Amniotic epithelial cell (primary cell): ENCODE measurements at places on chromosomes 3 and 15.
A peak's percentile ranks its signal among the peaks of the same experiment; 100 is the strongest.

- no peak for DNase-seq
Observed at GRCh38 chr15:65529762-65530317, 423 bp upstream of the HACD3 start.

DNA sequence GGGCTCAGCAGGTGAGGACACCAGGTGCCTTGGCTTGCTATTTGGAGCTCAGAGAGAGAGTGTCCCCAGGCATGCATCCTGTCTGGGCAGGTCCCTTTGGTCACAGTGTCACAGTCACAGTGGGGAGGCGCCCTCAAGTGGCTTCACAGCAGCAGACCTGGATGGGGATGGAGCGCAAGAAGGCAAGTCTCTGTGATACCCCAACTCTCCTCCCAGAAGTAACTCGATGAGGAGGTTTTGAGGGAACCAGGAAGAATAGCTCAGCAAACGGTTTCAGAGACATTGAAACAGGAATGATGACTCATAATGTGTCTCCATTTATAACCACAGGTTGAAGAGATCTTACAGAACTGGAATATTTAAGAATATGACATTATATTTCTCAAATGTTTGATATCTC is 66.5 kb upstream of the SH3GL3 start:
- peak; percentile 68 for DNase-seq

GRCh38 chr15:76951220-76951619 is 19.7 kb downstream of the RCN2 start:
- no peak for DNase-seq

DNA sequence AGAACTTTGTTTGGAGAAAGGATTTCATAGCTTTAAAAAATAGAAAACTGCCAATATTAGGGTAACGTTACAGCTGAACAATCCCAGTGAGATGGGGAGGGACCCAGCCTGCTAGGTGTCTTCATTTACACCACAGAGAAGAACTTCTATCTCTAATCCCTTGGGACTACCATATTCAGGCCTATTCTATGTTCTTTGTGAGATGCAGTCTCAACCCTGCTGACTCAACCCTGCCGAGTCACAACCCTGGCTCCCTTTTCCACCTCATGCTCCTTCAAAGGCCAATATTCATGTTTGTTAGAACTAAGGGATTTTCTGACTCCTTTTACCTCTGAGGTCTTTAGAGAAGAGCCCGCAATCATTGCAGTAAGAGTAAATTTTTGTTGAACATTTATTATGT is 350.5 kb downstream of the EPHB1 start:
- no peak for DNase-seq

- no peak for DNase-seq
Observed at GRCh38 chr15:28912422-28912821, 26.6 kb downstream of the APBA2 start.

DNA sequence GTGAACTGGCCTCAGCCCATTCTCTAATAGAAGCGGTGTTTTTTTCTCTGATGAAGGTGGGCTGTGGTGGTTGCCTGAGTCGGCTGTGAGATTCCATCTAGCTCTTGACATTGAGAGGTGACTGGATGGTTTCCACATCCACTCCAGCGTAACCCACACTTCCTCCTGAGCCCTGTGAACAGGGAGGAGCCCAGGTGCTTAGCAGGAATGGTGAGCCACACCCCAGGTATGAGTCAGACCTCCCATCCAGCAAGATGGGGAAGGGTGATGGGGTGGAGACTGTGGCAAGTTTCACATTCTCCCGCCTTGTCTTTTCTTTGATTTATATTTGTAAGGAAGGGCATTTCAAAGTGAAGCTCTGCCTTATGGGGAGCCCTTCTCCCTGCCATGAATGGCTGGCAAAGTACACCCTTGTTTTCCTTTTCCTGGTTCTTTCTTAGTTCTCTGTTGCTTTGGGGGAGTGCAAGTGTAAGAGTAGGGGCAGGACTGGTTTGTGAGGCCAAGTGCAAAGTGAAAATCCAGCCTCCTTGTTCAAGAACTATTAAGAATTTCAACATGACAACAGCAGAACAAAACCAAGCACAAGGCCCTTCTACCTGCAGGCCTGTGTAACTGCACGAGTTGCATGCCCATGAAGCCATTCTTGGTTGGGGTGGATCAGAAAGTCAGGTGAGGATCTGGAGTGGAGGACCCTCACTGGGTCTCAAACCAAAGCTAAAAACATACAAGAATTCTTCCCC is 4.6 kb upstream of the TPRG1 start:
- no peak for DNase-seq

- DNase-seq: peak; percentile 92
Observed at GRCh38 chr3:190385731-190386688, 2.0 kb upstream of the CLDN16 start.

DNA sequence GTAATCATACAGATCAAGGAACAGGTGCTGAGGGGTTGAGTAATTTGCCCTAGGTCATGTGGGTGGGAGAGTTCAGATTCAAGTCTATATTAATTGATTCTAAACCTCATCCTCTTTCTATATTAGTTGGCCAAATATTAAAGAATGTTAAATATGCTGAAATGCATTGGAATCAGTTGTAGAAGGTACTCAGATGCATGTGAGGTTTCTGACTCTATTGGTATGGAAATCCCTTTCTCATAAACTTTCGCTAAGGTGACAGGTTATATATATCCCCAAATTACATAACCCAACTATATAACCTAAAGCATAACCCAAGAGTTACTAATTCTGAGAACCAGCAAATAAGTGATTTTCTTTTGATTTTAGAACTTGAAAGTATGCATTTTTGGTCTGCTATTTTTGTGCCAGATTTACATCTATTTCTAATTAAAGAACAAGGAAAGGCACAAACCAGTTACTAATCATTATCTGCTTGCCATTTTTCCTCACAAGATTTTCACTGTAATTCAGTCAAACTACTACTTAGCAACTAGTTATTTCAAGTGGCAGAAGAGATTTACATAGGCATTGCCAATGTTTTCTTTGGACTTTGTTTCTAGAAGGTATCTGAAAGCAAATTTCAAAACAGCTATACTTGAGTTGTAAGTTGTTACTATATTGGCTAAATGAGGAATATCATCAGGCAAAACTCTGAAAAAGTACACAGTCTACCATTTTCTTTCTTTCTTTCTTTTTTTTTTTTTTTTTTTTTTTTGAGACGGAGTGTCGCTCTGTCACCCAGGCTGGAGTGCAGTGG is 201.3 kb downstream of the RBMS3 start:
- DNase-seq: no peak

GRCh38 chr3:99388780-99389179 is 249.6 kb upstream of the COL8A1 start:
- no peak for DNase-seq

DNA sequence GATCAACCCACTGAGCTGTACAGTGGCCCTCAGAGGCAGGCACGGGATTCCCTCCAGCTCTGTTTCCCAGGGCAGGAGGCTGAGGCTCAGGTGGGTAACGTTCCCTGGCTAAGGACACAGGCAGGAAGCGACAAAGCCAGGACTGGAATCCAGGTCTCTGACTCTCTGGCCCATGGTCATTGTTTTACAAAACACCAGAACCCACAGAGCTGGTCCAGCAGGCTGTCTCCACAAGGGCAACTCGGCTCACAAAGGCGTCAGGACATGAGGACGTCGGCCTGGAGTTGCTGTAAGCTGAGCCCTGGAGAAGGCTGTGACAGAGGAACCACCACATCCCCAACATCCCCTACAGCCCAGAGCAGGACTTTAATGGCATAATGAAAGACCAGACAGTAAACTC is 30.7 kb downstream of the NUP210 start:
- DNase-seq: no peak

- no peak for DNase-seq
Observed at GRCh38 chr15:71493526-71493925, 316.8 kb upstream of the NR2E3 start.

- no peak for DNase-seq
Observed at GRCh38 chr15:38066612-38067011, 132.2 kb downstream of the TMCO5A start.

DNA sequence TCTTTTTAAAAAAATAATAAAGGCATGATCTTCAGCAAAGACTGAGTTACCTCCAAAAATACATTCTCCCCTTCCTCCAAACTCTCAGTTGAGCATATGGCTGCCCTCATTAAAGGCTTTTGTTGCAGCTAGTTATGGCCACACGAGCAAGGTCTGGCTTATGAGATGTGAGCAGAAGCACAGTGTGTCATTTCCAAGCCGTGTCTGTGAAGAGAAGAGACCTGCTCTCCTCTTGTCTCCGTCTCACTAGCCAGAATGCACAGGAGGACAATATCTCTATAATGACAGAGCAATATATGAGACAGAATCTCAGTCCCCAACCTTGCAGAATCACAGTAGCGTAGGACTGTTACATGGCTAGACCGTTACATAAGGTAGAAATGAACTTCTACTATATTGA is 152.3 kb downstream of the MAGI1 start:
- no peak for DNase-seq

GRCh38 chr3:183247011-183247589 is 6.0 kb upstream of the B3GNT5 start:
- peak; percentile 70 for DNase-seq

DNA sequence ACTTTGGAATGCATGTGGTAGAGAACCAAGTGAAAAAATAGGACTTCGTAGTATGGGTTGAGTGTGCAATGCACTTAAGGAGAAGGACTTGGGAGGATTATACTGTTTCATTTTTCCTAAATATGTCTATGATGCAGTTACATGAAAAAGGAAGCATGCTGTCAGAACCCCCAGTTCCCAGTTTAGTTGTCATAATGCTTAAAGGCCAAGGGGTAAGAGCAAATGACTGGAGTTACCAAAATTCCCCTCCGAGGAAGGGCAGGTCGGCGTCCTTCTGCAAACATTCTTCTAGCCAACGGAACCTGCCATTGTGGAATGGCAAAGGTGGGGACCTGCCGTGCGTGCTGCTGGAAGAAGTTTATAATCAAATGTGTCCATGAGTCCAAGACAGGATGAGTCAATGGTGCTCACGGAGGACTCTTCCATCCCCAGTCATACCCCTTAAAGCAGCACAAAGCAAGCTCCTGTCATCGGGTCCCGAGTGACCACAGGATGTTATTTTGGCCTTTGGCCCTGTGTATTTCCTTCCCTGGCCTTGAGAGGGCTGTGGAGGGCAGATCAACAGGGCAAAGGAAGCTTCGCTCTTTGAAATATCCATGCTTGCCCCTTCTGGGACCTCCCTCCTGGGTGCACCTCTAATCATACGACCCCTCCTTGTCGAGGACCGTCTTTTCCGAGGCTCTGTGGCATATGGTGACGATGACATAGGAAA is 93.2 kb downstream of the SLCO3A1 start:
- DNase-seq: no peak

DNA sequence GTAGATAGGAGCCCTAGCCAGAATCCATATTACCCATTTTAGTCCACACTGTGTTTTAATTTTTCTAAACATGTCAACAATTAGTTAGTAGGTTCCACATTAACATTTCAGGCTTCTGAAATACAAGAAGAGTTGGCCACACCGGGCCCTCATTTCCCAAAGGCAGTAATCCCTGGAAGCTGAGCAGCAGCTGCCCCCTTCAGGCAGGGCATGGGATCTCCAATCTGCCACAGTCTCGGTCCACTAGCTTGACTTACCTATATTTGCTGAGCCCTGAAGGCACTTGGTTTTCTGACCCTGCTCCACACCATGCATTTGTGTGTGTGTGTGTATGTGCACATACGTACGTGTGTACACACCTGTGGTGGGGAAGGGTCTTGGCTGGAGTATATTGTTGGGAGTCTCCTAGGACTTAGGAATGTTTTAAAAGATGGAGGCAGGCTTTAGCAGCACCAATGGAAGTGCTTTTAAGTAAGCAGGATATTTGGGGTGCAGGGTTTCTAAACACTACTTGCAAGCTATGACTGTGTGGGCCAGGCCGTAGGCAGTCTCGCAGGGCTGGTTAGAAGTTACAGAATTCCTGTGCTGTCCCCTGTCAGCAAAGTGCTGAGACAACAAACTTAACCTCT is 71.2 kb upstream of the SOX14 start:
- DNase-seq: no peak

- DNase-seq: peak; percentile 81
Observed at GRCh38 chr15:35630532-35630931, 84.6 kb upstream of the DPH6 start.

DNA sequence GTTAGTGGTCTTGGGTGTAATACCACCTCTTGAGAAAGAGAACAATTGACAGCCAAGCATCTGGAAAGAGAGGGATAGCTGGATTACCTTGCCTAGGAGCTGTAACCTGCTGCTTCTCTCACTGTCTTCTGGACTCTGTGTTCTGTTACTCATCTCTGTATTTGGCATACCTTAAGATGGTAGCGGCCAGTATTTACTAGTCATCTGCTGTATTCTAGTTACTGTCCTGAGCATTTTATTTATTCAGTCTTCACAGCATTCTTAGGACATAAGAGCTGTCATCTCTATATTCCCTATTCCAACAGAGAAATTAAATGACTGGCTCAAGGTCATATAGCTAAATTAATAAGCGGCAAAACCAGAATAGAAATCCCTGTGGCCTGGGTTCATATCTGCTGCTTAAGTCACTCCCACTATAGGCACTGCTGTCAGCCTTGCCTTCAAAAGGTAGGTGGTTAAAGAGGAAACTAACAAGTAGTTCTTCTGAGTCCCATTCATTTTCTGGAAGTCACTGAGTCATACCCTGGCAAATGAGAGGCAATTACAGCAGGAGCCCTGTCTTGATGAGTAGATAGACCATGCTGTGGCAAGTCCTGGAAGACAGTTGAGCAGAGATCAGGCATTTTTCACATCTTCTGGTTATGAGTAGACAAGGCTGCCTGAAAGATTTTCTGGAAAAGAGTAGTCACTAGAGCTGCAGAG is 68.2 kb downstream of the RAB7A start:
- DNase-seq: peak; percentile 88

GRCh38 chr3:132925256-132925930 is 112.8 kb upstream of the TMEM108 start:
- no peak for DNase-seq

GRCh38 chr15:64930019-64930652 is 18.4 kb downstream of the ANKDD1A start:
- DNase-seq: no peak

DNA sequence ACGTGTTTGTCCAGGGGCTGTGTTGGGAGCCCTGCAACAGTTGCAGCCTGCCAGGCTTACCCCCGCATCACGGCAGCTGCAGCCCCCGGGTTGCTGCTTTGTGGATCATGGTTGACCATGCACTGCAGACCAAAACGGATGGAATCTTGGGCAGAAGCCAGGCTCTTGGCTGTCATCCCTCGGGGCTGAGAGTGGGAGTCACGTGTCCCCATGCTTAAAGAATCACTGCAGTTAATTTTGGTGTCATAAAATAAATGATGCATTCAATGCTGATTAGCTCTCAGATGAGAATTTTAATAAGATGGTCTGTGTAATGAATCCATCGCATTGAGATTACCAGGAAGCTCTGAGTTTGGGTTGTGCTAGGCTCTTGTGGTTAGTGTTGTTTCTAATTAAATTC is 115.6 kb downstream of the CHDH start:
- no peak for DNase-seq
